ENCODE measurements at places on chromosomes 6 and 20. TPM values are rescaled to one million over a fixed set of nuclear protein-coding genes. Genes with fewer than 3 reads are reported as not detected.

The MEP1A gene
- not detected for total RNA-seq

The OR2J2 gene
- total RNA-seq, result not detected

The TMEM151B gene
- not detected for total RNA-seq

The PAK5 gene
- not detected for total RNA-seq

The APOM gene
- 0.76 TPM for total RNA-seq

The C20orf204 gene
- total RNA-seq, result 2.4 TPM

GRCh38 chr20:45892828-45893500 is 1.8 kb downstream of the CTSA start:
- DNase-seq, result no peak

DNA sequence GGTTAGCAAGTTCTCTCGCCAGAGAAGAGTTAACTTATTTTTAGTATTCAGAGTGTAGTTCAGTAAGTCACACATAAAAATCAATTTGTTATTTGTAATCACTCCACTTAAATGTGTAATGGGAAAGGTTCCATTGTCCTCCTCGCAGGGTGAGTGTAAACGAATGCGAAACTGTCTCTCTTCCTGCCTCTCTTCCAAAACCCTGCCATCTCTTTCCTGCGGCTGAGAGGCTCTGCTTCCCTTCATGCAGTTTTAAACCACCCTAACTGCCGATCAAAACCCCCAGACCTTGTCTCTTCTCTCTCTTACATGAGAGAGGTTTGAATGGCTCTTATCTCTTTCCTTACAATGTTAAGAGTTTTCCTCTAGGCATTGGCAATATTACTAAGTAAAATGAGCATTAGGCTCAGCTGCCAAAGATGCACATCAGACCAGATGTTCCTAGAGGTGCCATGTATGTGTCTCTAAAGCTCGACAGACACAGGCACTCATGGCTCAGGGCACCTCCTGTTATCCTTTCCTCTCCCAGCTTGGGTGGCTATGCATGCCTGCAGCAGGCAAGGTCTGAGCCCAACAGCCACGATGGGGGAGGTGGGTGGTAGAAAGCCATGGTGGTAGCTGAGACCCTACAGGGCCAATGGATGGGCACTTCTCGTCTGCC is 91.2 kb downstream of the JARID2 start:
- DNase-seq, result no peak

DNA sequence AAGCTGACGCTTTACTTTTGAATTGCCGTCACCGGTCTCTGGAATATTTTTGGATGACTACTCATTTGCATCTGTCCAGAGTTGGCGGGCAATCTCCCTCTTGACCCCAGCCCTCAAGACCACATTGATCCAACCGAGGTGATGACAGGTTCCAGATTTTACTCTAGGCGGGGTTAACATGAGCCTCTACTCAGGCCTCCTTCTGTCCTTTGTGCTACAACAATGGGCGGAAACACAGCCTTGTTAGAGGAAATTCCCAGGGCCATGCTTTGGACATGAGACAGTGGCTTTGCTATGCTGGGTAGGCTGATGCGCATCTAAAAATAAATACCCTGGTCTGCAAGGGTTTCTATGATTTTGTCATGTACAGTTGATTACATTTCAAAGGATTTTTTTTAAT is 27.0 kb upstream of the ADGRF5 start:
- no peak for DNase-seq

DNA sequence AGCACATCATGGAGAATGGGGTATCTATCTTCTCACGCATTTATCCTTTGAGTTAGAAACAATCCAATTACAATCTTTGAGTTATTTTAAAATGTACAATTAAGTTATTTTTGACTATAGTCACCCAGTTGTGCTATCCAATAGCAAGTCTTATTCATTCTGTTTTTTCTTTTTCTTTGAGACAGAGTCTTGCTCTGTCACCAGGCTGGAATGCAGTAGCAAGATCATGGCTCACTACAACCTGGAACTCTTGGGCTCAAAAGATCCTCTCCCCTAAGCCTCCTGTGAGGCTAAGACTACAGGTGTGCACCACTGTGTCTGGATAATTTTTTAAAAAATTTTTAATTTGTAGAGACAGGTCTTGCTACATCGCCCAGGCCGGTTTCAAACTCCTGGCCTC is 201.5 kb upstream of the ZNF217 start:
- no peak for DNase-seq

- no peak for DNase-seq
Measured at GRCh38 chr6:147285087-147285855, 81.1 kb downstream of the STXBP5 start.

GRCh38 chr20:25500880-25501351 is 84.4 kb downstream of the NINL start:
- no peak for DNase-seq

DNA sequence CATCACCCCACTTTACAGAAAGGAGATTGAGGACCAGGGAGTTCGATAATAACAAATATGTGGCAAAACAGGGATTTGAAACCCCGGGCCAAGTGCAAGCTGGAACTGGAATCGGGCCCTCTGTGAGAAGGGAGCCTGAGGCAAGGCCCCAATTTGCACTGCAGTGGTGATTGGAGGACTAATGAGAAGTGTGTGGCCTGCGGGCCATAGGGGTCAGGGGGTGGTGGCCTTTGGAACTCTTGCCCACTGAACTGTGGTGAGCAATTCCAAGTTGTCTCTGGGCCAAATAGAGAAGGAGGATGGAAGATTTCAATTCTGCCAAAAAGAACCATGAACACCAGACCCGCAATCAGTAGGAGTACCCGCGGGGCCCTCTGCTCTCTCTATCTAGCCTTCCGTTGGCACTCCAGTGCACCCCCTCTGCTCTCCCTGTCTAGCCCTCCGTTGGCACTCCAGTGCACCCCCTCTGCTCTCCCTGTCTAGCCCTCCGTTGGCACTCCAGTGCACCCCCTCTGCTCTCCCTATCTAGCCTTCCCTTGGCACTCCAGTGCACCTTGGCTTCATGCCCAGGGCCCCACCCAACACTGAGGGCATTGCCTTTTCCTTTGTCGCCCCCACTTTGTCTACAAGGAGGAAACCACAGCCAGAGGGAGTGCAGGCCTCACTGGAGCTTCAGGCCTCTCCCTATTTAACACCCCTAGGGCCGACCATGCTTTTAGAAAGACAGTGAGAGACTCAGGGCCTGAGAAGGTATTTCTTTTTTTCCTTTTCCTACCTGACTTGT is 6.0 kb upstream of the PTPRA start:
- DNase-seq, result no peak

DNA sequence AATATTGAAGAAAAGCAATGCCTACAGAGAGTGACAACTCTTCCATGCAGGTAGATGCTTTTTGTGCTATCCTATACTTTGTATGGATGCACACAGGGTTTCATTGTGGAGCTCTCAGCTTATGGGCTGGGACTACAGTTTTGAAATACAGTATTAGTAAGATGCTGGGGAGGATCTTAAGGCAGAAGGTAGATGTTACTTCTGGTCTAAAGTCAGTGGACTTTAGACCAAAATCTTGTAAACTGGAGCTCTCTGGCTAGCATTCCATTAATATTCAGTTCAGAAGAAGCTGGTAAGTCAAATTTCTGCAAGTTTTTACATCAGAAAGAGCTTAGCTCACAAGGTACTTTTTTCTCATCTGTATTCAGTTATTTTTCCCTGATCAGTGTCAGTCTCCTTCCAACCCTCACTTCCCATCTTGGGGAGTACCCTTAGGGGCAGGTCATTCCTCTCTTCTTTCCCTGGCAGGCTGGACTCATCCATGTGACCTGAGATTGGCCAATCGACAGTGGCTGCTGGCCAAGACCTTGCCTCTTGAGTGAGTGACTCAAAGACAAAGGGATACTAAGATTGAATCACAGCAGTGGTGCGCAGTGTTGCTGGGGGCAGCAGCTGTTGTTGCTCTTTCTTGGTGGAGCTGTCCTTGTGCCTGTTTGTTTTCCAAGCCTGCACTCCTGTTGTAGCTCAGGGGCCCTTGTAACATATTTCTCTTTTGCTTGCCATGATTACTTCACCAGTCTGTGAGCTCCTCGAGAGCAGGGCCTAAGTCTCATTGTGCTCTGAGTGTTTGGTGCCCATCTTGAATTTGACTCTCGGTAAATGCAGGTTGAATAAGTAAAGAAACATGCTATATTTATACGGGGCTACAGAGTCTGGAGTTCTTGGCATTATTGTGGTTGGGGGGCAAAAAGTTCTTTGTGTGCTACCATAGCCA is 2.8 kb upstream of the PHF20 start:
- no peak for DNase-seq

DNA sequence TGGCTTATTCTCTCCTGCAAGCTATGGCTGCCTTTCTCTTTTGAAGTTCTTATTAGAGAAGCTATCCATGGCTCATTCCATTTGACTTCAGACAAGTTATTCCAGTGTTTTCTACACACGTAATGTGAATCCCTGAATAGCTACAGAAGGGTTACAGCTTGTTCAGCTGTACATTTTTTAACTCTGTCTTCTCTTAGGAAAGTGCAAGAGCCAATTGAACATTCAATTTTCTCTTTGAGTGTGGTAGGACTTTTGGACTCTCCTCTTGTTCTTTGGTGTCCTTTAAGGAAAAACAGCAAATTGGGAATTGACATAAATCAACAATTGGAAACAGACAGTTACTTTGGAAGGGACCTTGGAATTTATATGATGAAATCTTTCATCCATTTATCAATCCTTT is 125.8 kb downstream of the EPM2A start:
- no peak for DNase-seq

- DNase-seq, result no peak
Measured at GRCh38 chr20:3730803-3731672, 1.4 kb upstream of the HSPA12B start.
